ENCODE measurements at places on chromosomes 5 and 9.

GRCh38 chr5:138077064-138077696 lies 6.7 kb upstream of the WNT8A start:
- DNase-seq, result no peak

DNA sequence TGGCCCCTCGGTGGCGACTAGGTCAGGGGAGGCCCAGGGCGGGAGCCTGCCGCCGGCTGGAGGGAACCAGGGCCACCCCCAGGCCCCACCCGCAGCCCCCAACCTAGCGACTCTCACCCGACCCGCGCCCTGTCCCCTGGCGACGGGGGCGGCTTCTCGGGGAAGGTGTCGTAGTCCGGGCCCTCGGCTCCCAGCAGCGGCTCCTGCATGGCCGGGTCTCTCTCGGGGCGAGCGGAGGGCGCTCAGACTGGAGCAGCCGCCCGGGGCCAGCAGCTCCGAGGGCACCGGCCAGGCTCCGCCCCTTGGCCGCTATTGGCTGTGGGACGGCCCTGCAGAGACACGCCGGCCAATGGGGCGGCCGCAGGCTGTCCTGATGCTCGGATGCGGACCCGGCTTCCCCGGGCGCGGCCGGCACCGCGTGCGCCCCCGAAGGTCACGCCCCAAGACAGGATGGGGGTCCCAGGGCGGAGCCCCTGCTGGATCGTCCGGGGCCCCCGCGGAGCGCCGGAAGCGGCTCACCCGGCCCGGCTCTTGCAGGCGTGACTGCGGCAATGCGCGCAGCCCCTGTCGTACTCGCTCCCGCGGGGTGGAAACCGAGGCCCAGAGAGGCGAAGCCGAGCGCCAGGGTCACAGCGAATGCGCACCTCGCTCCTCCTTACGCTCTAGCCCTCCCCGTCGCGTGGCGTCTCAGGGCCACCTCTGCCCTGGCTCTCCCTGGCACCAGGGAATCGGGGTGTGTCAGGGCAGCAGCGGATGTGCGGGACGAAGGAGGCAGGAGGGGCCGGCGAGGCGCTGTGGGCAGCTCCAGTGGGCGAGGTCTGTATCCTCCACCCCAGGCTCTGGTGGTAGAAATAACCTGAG lies at the start of gene SLC2A6:
SLC2A6 (minus strand) TSS at position 249 of the 861 bp plus-strand sequence; CDS start at position 209, 40 bp downstream.
- DNase-seq, result peak; percentile 83

DNA sequence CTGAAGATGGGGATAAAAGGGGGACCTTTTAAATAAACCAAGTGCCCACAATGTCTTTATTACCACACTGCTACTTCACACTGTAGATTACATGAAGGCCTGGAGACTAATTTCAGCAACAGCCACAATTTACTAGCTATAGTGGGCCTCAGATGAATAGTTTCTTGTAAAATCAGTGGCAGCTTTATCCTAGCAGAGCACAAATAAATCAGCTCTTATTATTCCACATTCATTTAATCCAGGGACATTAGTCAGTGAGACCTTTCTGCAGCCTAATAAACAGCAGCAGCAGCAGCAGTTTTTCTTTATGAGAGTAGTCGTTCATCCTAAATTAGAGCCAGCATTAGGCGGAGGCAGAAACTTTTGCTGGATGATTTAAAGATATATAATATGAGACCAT lies 542.3 kb downstream of the PSAT1 start:
- DNase-seq, result no peak

DNA sequence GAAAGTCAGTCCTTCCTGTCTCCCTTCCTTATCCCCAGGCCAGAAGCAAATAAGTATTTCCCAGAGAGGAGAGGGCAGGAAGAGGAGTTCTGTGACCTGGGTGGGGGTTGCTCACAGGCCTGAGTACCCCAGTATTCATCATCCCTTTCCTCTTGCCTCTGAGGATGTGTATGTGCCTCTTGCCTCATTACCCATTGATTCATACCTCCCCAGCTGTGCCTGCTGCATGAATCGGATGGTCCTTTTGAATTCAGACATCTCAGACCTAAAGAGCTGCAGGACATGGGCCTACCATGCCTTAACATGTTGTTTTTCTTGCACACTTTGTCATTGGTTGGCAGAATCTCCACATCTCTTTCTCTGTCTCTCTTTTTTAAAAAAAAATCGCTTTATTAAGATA lies 112.8 kb upstream of the SHB start:
- no peak for DNase-seq

GRCh38 chr5:5313101-5313635 lies 109.3 kb upstream of the ICE1 start:
- no peak for DNase-seq

DNA sequence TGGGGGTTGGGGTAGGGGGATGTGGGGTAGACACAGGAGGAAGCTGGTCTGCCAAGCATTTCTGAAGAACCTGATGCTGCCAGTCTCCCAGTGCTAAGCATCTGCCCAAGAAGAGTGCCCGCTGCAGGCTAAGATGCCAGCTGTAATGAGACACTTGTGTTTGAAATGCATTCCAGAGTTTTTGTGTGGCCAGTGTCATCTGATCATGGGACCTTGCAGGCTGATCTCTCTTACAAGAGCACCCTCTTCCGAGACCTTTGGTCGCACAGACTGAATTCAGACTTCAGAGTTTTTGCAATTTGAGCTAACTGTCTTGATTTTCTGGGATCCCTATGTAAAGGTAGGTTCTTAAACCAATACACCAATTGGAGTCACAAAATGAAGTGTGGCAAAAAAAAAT lies 58.1 kb downstream of the DENND1A start:
- no peak for DNase-seq

DNA sequence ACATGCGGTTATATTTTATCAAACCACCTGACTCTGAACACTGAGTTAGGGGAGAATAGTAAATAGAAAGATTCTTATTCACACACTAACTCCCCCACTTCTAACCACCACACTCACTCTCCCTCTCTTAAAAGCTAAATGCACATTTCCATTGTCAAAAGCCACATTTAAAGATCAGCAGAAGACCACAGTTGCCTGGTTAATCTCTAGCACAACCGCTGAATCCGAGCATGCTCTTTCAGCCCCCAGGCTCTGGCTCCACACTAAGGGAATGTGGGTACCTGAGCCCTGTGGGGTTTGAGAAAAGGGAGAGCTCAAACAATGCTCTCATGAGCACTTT lies 35.7 kb downstream of the PFDN1 start:
- no peak for DNase-seq

DNA sequence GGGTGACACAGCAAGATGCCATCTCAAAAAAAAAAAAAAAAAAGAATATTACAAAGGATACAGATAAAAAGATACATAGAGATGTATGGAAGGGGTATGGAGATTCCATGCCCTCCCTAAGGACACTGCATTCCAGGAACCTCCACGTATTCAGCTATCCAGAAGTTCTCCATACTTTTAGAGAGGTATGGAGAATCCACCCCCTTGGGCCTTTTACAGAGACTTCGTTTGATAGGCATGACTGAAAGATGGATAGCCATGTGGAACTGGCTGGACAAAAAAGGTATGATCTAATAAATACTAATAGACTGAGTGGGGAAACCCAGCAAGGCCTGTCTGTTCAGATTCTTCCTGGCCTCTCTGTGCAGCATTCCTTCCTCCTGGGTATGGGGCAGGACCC lies 56.6 kb upstream of the DMRT1 start:
- no peak for DNase-seq

DNA sequence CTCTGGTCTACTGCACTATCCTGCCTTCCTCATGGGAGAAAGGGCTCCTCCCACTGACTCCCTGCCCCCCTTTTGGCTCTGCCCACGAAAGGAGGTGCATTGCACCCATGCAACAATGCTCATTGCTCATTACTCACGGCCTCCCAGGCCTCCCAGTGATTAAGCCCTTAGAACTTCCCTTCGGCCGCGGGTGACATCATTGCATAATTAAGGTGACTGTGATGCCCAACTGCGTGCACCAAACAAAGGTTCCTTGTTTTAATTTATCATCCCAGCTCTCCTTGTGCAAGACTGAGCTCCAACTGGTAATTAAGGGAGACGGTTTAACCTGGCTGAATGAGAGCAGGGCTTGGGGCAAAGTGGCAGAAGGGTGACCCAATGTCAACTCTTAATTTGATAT lies 180.4 kb downstream of the GAS1 start:
- DNase-seq, result no peak

GRCh38 chr5:180069589-180070247 lies 1.8 kb downstream of the RNF130 start:
- DNase-seq, result no peak

DNA sequence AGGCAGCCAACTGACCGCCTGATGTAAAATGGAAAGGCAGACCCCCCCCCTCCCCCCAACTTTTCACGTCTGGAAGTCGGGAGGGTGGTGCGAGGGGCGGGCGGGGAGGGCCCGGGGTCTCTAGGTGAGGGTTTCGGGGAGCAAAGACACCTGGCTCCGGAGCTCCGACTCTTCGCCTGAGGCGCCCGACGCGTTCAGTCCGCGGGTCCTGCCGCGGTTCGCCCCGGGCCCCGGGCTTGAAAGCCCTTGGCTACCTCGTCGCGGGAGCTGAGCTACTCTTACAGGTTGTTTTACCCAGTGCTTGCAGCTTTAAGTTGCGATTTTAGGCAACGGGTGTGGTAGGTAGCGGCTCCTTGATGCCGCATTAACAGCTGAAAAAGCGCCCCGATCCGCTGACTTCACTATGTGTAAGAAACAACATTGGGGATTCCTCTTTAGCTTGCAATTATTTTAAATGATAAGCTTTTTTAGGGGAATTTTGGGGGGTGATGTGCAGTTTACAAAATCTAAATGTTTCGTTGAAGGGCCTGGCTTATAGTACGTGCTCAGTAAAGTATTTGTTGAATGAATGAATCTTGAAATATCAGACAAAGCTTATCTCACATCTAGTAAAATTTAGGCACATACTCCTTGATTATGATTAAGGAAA lies 722 bp downstream of the CDC42SE2 start:
- peak; percentile 1 for DNase-seq

All from NCI-H1092 (cell line).